ENCODE measurements at places on chromosomes 11 and 22.

DNA sequence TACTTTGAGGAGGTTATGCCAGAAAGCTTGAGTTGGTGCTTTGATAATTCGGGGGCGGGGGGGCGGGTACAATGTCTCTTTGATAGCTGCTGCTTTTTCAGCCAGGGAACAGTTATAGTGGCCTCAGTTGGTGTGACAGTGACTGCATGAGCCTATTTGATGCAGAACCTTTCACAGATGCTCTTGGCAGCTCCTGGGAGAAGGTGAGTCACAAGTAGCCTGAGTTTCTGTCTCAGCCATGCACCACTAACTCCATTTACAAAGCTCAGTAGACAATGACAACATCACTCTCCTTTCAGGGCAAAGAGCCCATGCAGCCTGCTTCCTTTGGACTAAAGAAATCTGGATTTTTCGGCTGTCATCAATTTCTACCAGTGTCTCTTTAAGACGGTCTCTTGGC, 42.1 kb upstream of the SEZ6L start:
- no peak for DNase-seq

DNA sequence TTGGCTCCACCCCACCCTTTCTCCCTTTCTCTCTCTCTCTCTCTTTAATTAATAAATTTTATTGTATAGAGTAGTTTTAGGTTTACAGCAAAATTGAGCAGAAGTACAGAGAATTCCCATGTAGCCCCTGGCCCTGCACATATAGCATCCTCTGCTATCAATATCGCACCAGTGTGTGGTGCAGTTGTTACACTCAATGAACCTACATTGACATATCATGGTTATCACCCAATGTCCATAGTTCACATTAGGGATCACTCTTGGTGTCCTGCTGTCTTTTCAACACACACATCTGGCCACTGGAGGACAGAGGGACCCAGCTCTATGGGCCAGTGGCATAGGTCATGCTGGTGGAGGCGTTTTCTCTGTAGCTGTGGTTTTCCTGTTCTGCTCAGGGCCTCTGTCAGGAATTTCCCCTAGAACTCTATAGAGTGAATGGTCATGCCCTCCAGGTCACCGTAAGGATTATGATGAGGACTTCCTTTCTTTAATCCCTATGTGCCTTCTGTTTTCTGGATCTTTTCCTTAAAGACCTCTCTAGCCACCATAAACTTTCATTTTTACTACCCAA, 98.2 kb upstream of the NAV2 start:
- no peak for DNase-seq

- no peak for DNase-seq
These were observed 673 bp upstream of the PANX2 start for GRCh38 chr22:50169774-50170341.

- DNase-seq: no peak
These were observed 149.7 kb downstream of the LDLRAD3 start for GRCh38 chr11:36093548-36093947.

- DNase-seq: no peak
These were observed 8.8 kb downstream of the TRAF6 start for GRCh38 chr11:36501236-36501635.

DNA sequence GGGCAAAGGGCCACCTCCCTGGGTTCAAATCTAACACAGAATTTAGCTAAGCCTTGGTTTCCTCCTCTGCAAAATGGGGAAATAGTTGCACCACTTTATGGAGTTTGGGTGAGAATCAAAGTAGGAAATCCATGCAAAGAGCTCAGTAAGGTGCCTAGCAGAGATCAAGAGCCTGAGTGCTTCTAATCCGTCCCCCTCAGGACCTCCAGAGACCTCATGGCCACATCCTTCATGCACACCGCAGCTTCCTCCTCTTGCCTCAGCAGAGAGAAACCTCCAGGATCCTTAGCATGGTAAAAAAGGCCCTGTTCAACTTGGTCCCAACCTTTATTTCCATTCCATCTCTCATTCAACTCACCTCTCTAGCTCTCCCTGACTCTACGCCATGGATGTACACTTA, 37.8 kb upstream of the NAV2 start:
- DNase-seq: no peak

- no peak for DNase-seq
These were observed 41.9 kb upstream of the PCF11 start for GRCh38 chr11:83115026-83115425.

DNA sequence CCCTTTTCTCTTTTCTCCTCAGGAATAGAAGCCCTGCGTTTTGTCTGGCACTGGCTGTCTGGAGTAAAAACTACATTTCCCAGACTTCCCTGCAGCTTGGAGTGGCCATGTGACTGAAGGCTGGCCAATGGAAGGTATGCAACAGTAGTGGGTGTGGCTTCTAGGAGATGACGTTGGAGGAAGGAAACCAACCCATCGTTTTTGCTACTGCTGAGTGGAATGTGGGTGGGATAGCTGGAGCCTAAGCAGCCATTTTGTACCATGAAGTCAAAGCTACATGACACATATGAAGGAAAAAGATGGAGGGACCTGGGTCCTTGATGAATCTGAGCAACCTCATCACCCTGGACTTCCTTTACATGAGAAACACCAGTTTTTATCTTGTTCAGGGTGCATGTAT, 19.6 kb downstream of the FGF3 start:
- no peak for DNase-seq

DNA sequence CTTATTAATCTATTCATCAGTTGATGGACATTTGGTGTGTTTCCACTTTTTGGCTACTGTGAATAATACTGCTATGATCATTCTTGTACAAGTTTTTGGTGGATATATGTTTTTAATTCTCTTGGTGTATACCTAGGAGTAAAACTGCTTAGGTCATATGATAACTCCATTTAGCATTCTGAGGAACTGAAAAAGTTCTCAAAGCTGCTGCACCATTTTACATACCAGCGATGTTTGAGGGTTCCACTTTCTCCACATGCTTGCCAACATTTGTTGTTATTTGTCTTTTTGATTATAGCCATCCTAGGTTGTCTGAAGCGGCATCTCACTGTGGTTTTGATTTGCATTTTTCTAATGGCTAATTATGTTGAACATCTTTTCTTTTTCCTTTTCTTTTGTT, 4.1 kb upstream of the ACER3 start:
- DNase-seq: no peak

All from SK-N-MC (cell line).